ENCODE measurements at places on chromosomes 16 and 17.

DNA sequence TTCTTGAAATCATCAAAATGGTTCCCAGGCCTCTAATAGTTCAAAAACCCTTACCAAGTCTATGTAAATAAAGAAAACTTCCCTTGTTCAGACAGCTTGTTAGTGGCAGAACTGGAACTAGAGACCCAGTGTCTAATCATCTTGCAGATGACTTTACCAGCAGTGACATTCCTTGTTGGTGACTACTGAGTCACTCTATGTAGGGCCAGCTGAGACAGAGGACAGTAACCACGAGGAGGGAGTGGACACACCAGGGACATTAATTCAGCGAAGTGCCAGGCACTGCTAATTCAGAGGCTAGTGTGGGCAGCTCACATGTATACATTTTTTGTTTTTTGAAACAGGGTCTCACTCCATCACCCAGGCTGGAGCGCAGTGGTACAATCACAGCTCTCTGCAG is 6.1 kb upstream of the HEATR3 start:
- no peak for DNase-seq

DNA sequence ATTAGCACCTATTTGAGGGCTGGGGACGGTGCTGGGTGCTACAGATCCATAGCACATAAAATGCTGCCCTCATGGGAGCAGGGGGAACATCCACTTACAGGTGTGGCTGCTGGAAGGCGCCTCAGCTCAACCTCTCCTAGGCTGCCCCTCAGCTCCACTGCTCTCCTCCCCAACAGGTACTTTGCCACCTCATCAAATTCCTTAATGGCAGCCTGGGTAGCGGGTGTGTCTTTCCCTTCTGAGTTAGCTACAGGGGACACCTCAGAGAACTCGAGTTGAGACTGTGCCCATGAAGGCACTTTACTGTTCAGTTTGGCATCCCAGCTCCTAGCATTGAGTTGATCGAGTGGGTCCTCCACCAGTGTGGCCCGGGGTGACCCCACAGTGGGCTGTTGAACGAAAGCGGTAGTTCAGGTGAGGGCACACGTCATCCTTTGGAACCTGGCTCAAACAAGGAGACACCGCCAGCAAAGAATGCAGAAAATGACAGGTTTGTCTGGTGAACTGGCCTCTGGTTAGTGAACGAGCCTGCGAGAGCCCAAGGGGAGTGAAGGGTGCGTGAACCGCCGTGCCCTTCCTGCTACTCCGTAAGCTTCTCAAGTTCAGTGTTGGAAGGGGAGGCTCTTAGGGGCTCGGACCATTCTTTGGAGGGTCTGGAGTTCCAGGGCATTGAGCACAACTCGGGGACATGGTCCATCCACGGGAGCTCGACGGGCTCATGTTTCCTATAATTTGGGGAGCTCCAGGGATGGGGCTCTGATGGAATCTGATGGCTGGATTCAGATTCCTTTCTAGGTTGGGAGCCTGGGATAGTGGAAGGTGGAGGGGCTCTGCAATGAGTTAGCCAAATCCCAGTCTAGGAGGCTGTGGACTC is 3.5 kb upstream of the CMIP start:
- no peak for DNase-seq

DNA sequence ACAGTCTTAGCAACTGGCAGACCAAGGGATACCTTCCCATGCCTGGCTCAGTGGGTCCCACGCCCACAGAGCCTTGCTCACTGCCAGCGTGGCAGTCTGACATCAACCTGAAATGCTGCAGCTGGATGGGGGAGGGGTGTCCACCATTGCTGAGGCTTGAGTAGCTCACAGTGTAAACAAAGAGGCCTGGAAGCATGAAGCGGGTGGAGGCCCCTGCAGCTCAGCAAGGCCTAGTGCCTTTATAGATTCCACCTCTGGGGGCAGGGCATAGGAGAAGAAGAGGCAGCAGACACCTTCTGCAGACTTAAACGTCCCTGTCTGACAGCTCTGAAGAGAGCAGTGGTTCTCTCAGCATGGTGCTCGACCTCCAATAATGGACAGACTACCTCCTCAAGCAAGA is 263.2 kb downstream of the KIF2B start:
- no peak for DNase-seq

DNA sequence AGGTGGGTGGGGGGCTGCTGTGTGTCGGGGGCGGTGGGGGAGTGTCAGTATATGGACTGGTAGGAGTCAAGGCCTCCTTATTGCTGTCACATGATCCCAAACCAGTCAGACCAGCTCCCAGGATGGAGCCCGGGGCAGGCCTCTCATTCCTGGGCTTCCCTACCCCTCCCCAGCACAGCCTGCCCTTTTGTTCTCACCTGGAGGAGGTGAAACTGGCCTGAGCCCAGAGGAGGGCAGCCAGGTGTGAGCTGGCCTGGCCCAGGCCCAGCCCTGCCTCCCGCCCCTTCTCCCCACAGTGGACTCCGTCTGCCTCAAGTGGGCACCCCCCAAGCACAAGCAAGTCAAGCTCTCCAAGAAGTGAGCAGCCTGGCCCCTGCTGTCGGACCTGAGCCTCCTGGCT is 4.6 kb downstream of the PRSS8 start:
- DNase-seq = peak; percentile 95

DNA sequence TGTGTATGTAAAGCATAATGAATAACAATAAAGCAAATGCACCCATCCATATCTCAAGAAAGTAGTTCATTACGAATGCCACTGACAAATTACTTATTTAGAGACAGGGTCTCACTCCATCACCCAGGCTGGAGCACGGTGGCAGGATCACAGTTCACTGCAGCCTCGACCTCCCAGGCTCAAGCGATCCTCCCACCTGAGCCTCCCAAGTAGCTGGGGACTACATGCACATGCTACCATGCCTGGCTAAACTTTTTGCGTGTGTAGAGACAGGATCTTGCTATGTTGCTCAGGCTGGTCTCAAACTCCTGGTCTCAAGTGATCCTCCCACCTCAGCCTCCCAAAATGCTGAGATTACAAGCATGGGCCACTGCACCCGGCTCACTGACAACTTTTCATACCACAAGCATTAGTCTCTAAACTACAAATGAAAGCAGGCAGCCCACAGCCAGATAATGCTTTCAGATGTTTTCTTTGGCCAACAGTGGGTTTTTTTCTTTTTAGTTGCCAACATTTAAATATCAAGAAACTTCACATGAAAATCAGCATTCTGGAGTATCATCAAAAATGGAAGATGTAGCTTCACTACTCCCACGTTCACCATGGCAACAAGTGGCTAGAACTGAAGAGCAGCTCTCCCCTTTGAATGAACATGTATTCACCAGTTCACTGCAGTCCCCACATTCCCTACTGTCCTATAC is 7.7 kb downstream of the ARHGAP17 start:
- no peak for DNase-seq

DNA sequence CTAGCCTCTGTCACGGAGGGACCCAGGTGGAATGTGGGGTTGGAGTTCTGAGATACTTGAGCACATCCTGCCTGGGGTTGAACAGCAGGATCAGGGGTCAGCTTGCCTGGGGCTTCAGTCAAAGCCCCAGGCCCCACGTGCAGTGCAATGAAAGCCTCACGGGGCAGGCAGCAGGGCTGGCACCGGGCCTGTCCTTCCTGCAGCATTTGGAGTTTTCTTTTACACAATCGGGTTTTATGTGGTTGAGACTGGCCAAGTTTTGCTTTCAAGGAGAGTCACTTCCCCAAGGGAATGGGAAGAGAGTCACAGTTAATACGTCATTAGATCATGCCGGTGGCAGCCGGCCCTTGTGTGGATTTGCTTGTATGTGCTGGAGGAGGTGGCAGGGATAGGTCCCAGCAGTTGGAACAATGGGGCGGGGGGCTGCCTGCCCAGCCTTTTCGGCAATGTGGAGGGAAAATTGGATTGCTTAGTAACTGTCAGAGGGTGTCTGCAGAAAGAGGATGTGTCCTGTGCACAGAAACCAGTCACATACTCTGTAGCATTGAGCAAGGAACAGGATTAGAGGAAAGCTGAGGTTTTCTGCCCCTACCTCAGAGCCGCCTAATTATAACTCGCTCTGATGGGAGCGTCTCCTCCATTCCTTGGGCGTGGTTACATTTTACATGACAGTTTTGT is 4.5 kb downstream of the RMI2 start:
- no peak for DNase-seq

- no peak for DNase-seq
These were observed 341.4 kb upstream of the PSMD7 start for GRCh38 chr16:73955255-73955654.

DNA sequence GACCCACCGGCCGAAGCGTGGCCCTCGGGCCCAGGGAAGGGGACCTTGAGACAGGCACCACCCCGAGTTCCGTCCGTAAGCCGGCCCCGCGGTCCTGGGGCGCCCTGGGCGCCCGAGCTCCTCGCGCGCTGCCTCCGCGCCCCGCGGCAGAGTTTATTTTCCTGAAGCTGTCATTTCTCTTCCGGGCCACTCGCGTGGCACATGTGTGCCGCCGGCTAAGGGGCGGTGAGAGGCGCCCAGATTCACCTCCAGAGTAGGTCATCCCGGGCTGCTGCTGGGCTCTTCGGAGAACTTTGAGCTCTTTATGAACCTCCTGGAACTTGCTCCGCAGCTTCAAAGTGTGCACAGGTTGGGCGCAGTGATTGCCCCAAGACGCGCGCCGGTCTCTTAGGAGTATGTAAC is 489 bp downstream of the ZC3H18 start:
- DNase-seq = peak; percentile 26

- DNase-seq = no peak
These were observed 1.8 kb downstream of the TPSD1 start for GRCh38 chr16:1257561-1258224.

DNA sequence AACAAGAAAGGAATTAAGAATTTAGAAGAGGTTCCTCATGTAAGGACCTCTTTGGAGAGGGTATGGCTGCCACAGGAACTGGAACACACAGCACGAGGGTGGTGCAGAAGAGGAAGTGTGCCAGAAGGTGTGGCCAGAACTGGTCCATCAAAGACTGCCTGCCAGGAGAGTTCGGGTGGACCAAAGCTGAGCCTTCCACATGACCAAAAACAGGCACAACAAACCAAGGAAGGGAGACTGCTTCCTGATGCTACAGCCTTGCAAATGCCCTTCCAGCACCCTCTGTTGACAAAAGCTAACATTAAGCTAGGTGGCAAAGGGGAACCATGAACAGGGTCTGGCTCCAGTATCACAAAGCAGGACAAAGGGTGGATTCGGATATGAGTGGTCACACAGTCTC is 125.8 kb upstream of the TMEM97 start:
- peak; percentile 22 for DNase-seq

DNA sequence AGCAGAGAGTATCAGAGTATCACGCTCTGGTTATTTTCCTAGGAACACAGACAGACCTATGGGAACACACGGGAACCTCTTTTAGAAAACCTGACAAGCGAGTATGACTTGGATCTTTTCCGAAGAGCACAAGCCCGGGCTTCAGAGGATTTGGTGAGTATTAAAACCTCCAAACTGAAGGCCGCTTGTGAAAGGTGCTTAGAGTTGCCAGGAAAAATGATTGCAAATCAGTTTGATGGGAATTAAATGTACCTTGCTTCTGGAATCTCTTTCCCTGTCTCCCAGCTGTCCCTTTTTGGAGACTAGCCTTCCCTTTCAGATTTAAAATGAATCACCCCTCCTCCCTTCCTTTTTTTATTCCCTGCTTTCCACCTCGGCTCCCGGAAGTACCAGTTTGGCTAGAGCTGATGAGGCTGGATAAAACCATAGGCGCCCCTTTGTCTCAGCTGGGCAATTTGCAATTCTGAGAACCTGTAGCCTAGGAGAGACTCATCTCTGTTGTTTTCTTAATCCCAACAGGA is 27.3 kb downstream of the KAT7 start:
- no peak for DNase-seq

GRCh38 chr17:17667947-17668346 is 13.3 kb upstream of the RAI1 start:
- DNase-seq = no peak

DNA sequence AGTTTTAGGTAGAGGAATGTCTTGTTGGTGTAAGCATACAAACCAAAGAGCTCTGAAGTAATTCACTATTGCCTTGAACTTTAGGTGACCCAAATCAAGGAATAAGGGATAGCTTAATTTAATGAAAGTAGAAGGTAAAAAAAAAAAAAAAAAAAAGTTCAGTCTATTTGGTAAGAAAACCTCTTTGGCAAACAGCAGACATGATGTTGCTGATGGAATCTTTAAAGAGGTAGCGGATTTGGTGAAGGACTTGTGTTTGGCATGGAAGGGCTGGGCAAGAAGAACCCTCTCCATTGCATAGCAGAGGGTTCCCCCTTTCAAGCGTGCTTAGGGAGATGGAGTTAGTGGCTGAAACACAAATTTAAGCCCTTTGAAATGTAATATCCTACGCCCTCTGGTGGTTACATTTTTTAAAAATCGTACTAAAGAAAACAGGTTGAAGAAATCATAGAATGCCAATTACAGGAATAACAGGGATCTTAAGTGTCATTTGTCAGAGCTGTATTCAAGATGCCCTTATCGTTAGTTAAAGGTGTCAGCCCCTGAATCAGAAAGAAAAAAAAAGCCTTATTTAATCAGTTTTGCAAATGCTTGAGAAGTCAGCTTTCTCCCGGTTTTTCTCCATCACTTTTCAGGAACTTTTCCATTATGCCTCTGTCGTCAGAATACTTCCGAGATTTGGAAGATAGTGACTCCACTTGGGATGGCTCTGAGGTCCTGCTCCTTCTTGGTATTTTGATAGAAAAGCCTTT is 383.1 kb downstream of the KCNJ2 start:
- DNase-seq = peak; percentile 51

GRCh38 chr17:77999413-78000173 is 41.1 kb downstream of the TNRC6C start:
- no peak for DNase-seq

DNA sequence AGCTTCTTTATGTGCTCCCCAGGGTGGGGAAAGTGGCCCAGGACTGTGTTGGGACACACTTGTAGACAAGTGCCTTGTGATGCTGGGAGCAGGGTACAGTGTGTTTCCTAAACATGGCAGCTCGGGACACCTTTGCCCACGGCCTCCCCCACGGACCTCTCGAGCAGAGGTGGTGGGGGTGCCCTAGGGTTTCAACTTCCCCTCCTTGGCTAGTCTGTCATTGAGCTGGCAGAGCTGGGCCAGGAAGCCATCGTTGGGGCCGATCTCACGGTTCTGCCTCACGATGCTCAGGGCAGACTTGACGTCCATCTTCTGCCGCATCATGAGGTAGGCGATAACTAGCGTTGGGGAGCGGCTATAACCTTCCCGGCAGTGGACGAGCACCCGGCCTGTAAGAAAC is 9.4 kb downstream of the DUSP3 start:
- no peak for DNase-seq

GRCh38 chr17:34758718-34759117 is 179.3 kb downstream of the TMEM132E start:
- no peak for DNase-seq

GRCh38 chr16:81939164-81940056 is 71.9 kb downstream of the SDR42E1 start:
- peak; percentile 53 for DNase-seq

- DNase-seq = no peak
These were observed 138.1 kb downstream of the TRIM37 start for GRCh38 chr17:58968426-58969061.

DNA sequence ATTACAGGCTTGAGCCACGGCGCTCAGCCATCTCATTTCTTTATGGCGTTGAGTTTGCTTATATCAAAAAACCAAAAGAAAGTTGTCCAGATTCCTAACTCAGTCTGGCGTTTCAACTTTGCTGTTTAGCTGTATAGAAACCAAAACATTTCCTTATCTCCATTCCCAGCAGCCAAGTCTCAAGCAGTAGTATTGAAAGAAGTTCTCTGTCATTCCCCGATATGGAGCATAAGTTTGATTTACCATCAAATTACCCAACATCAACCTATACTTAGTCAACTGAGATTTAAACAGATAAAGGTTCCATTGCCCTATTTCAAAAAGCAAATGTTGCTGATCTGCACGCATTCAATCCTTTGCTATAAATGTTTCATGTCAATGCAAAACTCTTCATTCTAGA is 27.5 kb upstream of the RAB11FIP4 start:
- DNase-seq = no peak

Data from HT-29 (cell line).